IgD-negative memory B cell (primary cell): ENCODE measurements at places on chromosomes 6 and 20. TPM values are rescaled to one million over a fixed set of nuclear protein-coding genes. Genes with fewer than 3 reads are reported as not detected.

Gene ZSCAN23
- polyA plus RNA-seq: 0.14 TPM

Gene IL17A
- not detected for polyA plus RNA-seq

Gene BACH2
- 21.2 TPM for polyA plus RNA-seq

Gene FBXO5
- 12.3 TPM for polyA plus RNA-seq

Gene C20orf204
- polyA plus RNA-seq: not detected

Gene KCNK5
- not detected for polyA plus RNA-seq
